CD4-positive, alpha-beta T cell (primary cell): ENCODE measurements at places on chromosomes 1 and 21.
A peak's percentile ranks its signal among the peaks of the same experiment; 100 is the strongest.

DNA sequence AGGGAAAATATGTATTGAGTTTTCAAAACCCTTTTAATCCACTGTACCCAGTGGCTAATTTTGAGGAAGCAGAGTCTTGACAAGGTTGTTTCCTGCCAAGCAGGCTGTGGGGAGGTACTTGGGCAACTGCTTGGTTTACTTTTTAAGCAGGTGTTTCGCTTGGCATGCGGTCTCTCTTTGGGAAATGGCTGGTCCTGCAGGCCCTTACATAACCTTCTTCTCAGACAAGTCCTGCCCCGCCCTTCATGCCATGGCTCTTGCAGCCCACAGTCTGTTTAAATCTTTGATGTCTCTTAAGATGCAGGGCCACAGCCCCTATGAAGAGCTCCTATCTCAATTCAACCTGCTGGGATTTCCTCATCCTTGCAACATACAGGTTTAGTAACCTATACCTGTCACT is 36.0 kb upstream of the ABCD3 start:
- DNase-seq: no peak

DNA sequence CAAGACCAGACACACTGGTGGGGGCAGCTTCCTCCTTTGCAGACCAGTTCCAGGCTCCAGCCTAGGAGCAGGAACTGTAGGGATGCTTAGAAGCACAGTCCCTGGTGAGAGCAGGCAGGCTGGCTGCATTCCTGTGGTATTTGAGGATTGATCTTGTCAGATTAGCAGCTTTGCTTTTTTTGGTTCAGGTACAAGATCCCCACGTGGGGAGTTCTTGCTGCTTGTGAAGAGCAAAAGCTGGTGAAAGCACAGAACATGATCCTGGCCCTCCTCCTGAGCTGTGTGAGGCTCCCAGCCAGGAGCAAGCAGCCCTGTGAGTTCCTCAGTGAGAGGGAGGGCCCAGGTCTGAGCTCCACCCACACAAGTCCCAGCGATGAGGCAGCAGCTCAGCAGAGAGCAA is 75.3 kb upstream of the ARTN start:
- no peak for DNase-seq

- DNase-seq: no peak
Observed at GRCh38 chr1:108034396-108034795, 69.4 kb upstream of the VAV3 start.

DNA sequence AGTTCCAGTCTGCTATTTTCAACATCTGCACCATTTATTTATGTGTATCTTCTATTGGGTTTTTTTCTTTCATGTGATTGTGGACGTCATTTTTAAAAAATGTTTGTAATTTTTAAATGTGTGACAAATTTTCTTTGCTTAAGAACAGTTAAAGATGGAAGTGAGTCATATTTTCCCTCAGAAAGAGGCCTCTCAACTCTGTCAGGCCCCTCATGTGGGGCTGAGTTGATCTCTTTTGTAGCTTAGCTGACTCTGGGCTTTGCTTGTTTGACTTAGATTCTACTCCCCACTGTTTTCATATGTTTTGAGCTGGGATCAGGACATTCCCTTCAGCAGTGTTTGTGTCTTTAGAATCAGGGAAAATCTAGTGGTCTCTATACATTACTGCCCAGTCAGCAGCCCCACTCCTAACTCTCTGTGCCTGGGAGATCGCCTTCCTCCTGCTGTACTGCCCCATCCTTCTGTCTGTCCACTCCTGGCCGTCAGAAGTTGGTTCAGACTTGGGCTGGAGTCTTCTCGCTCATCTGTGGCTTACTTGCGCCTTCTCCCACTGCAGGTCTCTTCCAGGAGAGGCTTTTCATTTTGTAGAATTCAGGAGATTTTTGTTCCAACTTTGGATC is 137.4 kb downstream of the DYRK1A start:
- DNase-seq: no peak

- no peak for DNase-seq
Observed at GRCh38 chr21:25791319-25791718, 56.5 kb downstream of the GABPA start.

GRCh38 chr1:67599085-67599484 is 85.9 kb upstream of the GADD45A start:
- DNase-seq: no peak

GRCh38 chr1:75472971-75473603 is 137.8 kb downstream of the SLC44A5 start:
- no peak for DNase-seq

GRCh38 chr21:33947451-33948095 is 32.0 kb upstream of the ATP5PO start:
- peak; percentile 76 for DNase-seq

- no peak for DNase-seq
Observed at GRCh38 chr1:184030433-184031091, 7.0 kb downstream of the COLGALT2 start.

DNA sequence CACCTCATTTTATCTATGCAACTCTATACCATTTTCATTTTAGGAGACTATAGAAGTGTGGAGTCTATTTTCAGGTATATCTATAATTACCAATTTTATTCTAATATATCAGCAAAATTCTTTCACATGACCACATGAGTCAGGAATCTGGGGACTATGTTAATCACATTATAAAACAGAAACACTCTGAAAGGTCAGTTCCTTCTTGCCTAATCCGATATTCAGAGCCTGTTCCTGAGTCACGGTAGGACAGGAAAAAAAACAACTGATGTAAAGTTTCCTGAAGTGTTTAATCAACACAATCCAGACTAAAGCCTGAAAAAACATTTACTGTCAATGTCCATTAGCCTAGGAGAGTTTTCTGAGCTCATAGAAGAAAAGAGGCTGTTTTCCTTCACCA is 1902.3 kb downstream of the NCAM2 start:
- DNase-seq: no peak

- no peak for DNase-seq
Observed at GRCh38 chr21:27448960-27449359, 482.1 kb upstream of the ADAMTS5 start.

DNA sequence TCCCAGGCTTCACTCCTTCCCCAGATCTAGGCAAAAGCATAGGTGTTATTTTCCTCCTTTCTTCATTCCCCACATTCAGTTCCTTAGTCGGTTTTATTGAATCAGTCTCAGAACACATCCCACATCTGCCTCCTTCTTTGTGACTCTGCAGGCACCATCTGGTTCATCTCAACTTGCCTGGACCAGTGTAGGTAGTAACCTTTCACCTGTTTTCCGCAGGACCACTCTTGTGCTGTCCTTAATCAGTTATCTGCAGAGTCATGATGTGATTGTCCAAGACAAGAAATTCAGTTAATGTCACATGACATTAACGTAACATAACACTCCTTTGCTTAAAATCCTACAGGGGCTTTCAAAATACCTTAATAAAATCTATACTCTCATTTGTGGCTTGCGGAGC is 174.6 kb downstream of the CHRM3 start:
- DNase-seq: no peak

- no peak for DNase-seq
Observed at GRCh38 chr1:165355977-165356811, at the start of gene LMX1A. TSS of gene LMX1A (minus strand) at chr1:165356715. CDS start at chr1:165355559, 1,156 bp downstream.

DNA sequence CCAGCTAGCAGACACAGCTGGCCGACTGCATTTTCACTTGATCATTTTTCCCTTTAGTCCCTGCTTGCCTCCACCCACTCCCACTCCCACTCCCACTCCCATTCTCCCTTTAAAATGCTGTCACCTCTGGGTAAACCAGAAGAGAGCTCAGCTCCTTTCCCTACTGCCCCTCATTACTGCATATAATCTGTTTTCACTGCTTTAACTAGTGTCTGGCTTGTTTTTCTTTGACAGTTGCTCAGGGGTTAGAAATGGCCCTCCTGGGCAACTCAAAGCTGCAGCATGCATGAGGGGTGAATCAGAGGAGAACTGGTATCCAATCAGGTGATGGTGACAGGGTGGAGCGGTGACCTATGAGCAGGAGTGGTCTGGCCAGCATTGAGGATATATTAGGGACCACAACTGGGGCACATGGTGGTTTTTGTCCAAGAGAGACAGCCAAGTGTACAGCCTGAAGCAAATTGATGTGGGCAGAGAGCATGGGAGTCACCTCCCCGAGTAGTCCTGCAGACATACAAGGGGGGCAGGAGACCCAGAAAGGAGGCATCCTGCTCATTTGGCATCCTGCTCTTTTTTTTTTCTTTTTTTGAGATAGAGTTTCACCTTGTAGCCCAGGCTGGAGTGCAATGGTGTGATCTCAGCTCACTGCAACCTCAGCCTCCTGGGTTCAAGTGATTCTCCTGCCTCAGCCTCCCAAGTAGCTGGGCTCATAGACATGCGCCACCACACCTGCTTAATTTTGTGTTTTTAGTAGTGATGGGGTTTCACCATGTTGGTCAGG is 42.6 kb upstream of the SRSF10 start:
- no peak for DNase-seq

DNA sequence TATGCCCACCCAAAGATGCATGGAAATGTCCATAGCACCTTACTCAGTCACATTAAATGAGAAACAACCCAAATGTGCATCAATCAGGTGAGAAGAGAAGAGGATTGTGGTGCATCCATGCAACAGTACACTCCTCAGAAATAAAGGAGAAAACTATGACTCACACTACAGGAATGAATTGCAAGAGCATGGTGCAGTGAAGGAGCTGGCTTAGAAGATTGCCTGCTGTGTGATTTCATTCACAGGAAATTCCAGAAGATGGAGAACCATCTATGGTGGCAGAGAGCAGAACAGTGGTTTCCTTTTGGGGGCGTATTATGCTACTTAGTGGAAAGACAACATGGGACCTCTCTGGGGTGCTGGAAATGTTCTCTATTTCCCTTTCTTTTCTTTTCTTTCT is 278.6 kb upstream of the AJAP1 start:
- no peak for DNase-seq

GRCh38 chr1:22452481-22452957 is 868 bp downstream of the ZBTB40 start:
- DNase-seq: no peak

GRCh38 chr21:42306366-42307035 is 8.7 kb downstream of the TFF3 start:
- DNase-seq: no peak

GRCh38 chr1:88311265-88311664 is 372.8 kb upstream of the PKN2 start:
- DNase-seq: no peak

DNA sequence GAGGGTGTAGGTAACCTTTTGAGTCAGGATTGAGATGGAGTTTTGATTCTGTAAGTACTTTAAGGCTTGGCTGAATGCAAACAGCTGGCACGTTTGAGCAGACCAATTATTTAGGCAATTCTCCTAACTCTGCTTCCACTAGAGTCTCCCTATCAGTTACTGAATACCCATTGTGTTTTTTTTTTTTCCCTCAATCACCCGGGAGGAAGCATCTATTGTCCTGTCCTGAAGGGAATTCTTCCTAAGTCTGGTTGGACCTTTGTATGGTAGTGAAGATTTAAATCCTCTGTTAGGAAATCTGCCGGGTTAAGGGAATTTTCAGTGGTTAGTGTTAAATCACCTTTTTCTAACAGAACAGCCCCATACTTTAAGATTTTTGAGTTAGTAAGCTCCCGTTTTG is 571.2 kb upstream of the USP24 start:
- DNase-seq: no peak

- DNase-seq: no peak
Observed at GRCh38 chr1:3058263-3059030, 10.6 kb upstream of the PRDM16 start.

DNA sequence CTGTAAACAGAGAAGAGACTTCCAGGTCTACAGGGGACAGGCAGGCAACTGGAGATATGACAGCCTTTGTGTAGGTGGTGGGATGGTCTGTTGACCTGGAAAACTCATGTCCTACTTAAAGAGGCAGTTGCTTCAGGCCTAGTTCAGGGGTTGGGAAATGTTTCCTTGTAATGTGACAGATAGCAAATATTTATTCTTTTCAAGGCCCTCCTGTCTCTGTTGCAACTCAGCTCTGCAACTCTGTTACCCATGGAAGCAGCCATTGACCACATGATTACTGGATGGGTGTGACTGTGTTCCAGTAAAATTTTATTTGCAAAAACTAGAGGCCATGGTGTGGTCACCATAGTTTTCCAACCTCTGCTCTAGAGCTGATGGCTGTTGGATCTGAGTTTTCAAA is 341.9 kb downstream of the PTBP2 start:
- no peak for DNase-seq

DNA sequence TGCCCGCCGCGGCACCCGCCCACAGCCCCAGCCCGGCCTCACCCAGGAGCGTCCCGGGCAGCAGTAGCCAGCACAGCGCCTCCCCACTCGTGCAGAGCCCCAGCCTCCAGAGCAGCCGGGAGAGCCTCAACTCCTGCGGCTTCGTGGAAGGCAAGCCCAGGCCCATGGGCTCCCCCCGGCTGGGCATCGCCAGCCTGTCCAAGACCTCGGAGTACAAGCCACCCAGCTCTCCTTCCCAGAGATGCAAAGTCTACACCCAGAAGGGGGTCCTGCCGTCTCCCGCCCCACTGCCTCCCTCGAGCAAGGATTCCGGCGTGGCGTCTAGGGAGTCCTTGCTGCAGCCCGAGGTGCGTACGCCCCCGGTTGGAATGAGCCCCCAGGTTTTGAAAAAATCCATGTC is 531.2 kb downstream of the KIF26B start:
- DNase-seq: no peak

DNA sequence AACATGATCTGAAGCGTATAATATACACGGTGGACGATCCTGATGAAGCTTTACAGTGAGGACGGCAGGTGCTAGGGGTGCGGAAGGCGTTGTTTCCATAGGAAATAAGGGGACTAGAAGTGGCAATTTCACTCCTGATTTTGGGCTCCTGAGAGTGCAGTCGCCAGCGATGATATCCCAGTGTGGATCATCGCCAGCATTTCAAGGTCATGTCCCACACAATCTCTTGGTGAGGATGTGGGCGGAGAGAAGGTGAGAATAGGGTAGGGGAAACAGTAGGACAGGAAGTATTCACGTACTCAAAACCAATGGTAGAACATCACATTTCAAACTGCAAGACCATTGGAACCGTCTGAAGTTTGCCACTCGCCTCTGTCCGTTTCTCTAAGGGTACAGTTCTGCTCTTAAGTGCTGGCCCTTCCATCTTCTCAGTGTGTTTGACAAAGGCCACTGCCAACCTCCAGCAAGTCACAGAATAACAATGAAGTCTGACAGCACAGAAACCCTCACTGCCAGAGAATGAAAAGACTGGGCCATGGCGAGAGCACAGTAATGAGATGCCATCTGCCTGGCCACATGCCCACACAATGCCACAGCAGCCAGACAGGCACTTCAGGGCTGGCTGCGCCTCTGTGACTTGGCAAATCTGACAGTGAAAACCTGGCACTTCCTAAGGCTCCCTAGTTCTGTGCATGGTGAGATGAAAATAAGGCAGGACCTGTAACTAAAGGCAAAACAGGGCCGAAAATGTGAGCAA is 27.9 kb downstream of the PCSK9 start:
- DNase-seq: no peak

- no peak for DNase-seq
Observed at GRCh38 chr1:165383067-165383466, 26.6 kb upstream of the LMX1A start.
